ENCODE measurements at places on chromosomes 16 and 17.

DNA sequence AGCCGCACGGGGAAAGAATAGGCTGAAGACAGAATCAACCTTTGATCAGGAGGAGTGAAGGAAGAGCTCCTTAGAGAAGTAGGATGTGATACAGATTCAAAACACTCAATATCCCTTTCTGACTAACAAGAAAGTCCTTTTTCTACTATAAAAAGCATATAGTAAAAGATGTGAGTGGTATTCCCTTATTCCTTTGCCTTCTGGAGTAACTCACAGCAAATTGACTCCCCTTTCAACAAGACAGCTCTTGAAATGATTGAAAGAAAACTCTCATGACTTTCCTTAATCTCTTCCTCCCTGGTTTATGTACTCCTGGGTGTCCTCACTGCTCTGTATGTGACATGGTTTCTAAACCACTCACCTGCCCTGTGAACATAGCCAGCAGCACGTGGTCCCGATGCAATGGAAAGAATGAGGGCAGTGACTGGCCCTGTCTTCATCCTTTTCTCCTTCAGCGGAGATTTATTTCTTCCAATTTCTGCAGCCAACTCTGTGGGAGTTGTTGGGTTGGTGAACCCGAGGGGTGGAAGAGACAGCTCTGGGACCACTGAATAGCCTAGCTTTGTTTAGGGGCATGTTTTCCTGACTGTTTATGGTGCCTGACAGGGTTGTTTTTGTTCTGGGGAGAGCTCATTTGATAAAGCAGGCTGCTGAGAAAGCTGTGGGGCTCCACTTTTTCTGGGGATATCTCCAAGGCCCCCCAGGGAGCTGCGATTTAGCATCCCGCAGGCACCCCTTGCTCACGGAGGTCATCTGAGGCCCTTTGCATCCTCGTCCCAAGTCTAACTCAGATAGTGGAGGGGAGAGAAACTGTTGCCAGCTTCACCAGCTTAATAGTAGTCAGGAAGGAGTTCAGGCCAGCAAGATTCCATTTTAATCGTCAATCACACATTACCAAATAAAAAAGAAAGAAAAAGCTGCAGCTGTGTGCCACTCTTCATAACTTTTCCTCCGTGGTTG is 46.7 kb downstream of the MAP2K6 start:
- DNase-seq: no peak

GRCh38 chr16:50309156-50309526 is 42.8 kb downstream of the ADCY7 start:
- DNase-seq: no peak

DNA sequence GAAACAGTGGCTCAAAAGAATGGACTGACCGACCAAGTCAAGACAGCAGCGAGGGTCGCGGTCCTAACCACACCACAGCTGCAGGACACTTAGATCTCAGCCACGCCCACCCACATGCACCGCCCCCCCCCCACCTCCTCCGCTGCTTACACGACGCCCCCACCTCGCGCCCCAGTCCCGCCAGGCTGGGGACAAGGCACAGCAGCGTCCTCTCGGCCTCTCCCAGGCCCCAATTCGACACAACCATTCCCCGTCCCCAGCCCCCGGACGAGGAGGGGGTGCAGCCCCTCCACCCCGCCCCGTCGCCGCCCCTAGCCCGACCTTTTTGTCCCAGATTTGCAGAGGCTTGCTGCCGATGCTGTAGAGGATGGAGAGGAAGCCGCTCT is 477 bp downstream of the CFAP20 start:
- peak; percentile 5 for DNase-seq

DNA sequence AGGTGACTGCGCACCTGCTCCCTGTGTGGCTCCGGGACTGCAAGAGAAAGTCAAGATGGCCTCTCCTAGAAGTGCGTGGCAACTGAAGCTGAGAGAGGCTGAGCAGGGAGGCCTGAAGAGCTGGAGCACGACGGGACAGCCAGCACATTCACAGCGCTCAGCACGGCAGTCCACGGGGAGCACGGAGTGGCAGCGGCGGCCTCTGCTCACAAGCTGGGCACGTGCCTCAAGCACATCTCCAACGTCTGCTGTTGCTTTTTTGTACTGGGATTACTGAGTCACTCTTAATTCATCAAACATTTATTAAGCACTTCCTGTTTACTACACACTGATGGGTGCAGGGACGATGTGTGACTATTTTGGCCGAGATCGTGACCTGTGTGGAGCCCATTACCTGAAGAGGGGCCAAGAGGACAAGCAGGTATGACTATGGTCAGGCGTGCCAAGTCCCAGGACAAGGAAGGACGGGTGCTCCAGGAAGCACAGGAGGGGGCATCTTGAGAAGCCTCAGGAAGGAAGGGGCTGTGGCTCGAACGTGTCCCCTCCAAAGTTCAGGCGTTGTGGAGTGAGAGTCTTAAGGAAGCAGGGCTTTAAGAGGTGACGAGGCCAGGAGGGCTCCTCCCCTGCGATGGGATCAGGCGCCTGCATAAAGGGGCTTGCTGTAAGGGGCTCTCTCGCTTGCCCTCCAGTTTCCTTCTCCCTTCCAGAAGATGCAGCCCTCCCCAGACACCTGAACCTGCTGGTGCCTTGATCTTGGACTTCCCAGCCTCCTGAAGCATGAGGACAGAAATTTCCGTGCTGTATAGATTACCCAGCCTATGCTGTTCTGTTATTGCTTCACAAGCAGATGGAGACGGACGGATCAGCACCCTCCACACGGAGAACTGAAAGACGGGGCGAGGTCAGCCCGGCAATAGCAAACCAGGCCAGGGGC is 105.8 kb downstream of the ADCY9 start:
- DNase-seq: no peak

DNA sequence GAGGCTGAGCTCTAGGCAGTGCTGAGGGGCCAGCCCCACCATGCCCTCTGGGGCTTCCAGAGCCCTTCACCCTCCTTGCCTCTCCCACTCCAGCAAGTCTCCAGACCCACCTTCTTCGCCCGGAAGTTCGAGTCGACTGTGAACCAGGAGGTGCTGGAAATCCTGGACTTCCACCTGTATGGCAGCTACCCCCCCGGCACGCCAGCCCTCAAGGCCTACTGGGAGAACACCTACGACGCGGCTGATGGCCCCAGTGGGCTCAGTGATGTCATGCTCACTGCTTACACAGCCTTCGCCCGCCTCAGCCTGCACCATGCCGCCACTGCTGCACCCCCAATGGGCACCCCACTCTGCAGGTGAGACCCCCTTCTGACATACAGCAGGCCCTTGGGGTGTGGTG is 10.5 kb downstream of the XYLT2 start:
- no peak for DNase-seq

- DNase-seq: no peak
Measured at GRCh38 chr16:53836142-53836541, 132.2 kb downstream of the FTO start.

GRCh38 chr17:66582373-66583111 is 252.4 kb upstream of the CACNG5 start:
- DNase-seq: no peak

DNA sequence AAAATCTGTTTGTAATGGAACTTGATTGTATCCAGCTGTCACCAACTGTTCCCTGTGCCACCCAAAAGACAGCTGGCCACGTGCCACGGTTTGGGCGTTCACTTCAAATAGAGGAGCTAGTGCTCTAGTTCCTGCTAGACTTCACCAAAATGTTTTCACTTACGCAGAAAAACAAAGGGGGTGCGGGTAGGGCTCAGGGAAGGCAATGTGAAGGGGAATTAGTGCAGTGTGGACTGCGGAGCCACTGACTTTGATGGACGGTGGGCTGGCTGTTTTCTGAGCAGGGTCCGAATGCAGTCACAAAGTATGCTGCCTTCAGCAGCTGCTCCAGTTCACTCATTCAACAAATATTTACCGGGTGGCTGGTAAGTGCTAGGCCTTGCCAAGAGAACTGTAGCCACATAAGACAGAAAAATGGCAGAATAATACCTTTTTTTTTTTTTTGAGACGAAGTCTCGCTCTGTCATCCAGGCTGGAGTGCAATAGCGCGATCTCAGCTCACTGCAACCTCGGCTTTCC is 7.6 kb upstream of the CYTH1 start:
- no peak for DNase-seq

GRCh38 chr17:9790889-9791876 is at the start of gene DHRS7C:
DHRS7C (minus strand) TSS chr17:9791592; CDS start chr17:9791284, 308 bp downstream.
- no peak for DNase-seq

DNA sequence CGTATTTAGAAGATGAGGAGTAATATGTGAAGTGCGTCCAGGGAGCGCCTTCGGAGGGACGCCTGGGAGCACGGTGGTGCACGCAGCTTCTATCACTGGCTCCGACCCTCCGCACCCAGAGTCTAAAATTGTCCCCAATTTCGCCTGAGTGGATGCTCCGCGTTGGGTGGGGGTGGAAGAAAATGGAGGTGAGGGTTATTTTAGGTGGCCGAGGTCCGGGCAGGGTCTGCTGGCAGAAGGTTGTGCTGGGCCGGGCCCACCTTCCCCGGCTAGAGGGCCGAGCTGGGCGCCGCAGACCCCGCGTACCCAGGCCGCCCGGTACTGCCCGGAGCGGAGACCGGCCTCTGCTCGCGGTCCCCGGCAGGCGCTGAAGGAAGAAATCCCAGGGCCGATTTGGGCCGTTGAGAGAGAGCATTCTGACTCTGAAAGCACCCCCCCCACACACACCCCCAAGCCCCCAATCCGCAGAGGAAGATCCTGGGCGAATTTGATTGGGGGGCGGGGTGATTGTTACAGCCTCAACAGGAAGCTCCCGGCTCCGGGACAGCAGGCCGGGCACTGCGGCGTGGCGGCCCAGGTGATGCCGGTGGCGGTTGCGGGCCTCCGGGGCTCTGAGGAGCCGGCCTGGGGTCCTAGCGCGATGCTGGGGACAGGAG is 3.0 kb downstream of the BAHCC1 start:
- no peak for DNase-seq

DNA sequence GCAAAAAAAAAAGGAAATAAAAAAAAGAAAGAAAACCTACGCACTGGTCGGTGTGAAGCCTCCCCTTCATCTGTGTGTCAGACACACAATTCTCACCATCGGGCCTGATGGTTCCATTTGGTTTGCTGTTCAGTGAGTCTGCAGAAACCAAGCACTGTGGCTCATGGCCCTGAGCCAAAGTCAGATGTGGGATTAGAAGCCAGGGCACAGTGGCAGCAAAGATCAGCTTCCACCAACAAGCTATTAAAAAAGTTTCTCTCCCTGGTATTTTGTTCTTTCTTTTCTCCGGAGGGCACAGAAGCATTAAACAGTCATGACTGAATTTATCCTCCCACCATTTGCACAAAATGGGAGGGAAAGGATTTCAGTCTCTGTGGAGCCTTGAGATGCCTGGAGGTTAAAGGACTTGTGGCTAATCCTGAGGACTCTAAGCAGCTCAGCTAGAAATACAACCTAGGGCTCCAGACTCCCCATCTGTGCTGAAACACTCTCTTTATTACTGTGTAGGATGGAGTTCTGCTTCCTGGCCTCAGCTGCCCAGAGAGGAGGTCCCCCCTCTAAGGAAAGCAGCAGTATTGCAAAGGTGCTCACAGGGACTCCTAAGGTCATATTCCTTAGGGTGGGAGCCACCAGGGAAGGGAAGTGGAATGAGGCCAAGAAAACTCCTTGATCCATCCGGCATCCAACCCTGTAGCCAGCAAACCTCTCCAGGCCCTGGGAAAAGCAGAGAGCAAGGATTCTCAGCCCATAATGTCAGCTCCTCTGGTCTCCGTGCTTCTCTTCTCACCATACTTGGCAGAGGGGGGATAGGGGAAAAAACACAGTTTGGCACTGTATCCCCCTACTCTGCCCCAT is 28.2 kb downstream of the SLC39A11 start:
- no peak for DNase-seq

DNA sequence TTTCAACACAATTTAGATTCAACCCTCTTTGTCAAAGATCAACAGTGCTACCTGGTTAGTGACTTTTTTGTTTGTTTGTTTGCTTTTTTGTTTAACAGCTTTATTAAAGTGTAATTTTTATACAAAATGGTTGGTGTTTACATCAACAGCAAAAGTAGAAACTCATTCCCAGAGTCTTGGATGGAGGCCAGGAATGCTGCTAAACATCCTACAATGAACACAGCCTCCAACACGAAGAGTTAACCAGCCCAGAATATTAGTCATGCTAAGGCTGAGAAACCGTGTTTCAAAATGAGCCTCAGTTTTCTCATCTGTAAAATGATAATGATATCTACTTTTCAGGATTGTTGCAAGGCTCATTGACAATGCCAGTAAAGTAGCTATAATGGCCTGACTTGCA is 211.0 kb upstream of the MAF start:
- DNase-seq: no peak

DNA sequence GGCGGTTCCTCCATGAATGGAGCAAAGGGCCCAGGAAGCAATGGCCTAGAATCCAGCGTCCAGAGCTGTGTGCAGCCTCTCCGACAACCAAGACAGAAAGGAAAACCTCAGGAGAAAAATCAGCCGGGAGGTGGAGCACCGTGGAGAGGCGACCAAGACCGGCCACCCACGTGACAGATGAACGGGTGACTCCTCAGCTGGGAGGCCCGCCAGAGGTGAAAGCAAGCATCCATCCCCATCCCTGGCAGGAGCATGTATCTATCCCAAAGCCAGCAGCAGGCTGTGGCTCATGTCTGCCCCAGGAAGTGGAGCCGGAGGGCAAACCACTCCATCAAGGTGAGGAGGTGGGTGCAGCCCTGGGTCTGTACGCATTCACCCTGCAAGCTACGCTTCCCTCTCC is 52.1 kb downstream of the FOXL1 start:
- no peak for DNase-seq

GRCh38 chr17:44792276-44792675 is 33.5 kb downstream of the ADAM11 start:
- DNase-seq: no peak

- DNase-seq: no peak
Measured at GRCh38 chr17:68182011-68182306, 65.9 kb upstream of the AMZ2 start.

DNA sequence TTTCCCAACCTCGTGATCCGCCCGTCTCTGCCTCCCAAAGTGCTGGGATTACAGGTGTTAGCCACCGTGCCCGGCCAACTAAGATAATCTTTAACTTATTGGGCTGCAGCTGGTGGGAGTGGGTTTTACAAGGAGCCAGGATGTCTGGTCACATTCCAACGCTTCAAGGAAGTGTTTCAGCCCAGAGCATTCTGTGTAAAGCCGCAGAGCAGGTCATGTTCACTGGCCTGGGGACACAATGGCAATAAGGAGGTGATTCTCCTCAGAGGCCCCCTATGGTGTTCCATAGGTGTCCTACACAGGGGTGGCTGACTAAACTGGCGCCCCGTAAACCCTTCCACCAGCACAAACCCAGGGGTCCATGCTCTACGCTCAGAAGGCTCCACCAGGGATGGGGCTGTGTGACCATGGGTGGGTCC is 1.2 kb downstream of the QPRT start:
- DNase-seq: no peak

DNA sequence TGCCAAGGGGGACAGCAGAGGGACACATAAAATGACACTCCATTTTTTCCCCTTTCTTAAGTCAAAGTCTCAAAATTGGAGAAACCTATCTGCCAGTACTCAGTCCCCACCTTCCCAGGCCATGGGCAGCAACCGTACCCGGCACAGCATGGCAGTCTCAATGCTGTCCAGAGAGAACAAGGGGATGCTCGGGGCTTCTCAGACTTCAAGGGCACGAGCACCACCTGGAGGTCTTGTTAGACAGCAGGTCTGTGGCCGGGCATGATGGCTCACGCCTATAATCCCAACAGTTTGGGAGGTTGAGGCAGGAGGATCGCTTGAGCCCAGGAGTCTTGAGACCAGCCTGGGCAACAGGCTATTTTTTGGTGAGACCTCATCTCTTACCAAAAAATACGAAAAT is 3.2 kb downstream of the DNAH17 start:
- no peak for DNase-seq

- no peak for DNase-seq
Measured at GRCh38 chr17:6497496-6498221, 53.4 kb downstream of the PIMREG start.

GRCh38 chr17:50605429-50605828 is 29.3 kb upstream of the ABCC3 start:
- DNase-seq: no peak
